ENCODE measurements at places on chromosomes 11 and 22.

DNA sequence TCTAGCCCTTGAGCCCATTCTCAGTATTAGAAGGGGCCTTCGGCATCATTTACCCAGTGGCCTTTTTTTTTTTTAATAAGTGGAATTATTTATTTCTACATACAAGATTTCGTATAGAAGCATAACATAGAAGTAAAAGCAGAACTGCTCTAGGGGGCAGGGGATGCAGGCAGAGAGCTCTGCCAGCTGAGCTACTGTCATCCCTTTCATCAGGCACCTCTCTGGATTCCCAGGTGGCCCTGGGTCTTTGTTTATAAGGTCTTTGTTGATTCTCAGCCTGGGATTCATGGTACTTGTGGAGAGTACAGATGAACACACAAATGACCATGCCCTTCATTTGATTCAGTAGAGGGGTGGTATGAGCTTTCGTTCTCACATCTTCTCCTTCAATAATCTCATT, 66.4 kb downstream of the GAB2 start:
- no peak overlapping the region for H3K4me3 ChIP-seq
- H3K27me3 ChIP-seq, result no peaks in the 10 kb centered on the region
- no peak for DNase-seq
- H3K36me3 ChIP-seq, result no peaks in the 10 kb centered on the region
- H3K27ac ChIP-seq, result no peak overlapping the region

- H3K27ac ChIP-seq, result no peak overlapping the region
- H3K4me1 ChIP-seq, result peaks cover 11% of the 10 kb centered on the region
- no peak for DNase-seq
- H3K36me3 ChIP-seq, result no peaks in the 10 kb centered on the region
Measured at GRCh38 chr11:86249307-86250098, 5.0 kb downstream of the EED start.

GRCh38 chr11:100741866-100742625, 55.0 kb downstream of the ARHGAP42 start:
- no peak for DNase-seq
- H3K27me3 ChIP-seq, result no peaks in the 10 kb centered on the region
- no peaks in the 10 kb centered on the region for H3K36me3 ChIP-seq
- H3K4me1 ChIP-seq, result no peaks in the 10 kb centered on the region
- no peak overlapping the region for H3K4me3 ChIP-seq

- DNase-seq, result peak; percentile 67
- peaks cover 7% of the 10 kb centered on the region for H3K4me1 ChIP-seq
- peak within 1 kb of the TSS; percentile 92 for H3K4me3 ChIP-seq
- H3K27me3 ChIP-seq, result no peaks in the 10 kb centered on the region
Measured at GRCh38 chr22:30266445-30267381, at the start of gene OSM. OSM (minus strand) TSS chr22:30266851; CDS start chr22:30266799, 52 bp downstream.

DNA sequence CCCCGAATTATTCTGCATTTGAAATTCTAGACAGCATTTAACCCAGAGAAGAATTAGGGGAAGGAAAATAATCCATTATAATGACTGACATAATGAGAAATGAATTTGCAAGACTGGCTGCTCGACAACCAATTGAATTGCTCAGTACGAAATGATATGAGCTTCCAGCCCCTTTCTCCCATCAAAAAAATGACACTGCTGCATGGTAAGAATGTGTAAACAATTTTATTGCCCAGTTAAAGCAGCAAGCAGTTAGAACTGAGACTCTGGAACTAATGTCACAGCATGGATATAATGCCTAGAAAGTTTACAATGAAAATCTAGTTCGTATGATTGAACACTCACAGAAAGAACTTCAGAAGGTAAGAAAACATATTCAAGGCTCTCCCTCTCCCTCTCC, 24.7 kb upstream of the PCF11 start:
- no peak overlapping the region for H3K27ac ChIP-seq
- H3K4me1 ChIP-seq, result no peaks in the 10 kb centered on the region
- no peaks in the 10 kb centered on the region for H3K36me3 ChIP-seq
- no peak overlapping the region for H3K4me3 ChIP-seq

DNA sequence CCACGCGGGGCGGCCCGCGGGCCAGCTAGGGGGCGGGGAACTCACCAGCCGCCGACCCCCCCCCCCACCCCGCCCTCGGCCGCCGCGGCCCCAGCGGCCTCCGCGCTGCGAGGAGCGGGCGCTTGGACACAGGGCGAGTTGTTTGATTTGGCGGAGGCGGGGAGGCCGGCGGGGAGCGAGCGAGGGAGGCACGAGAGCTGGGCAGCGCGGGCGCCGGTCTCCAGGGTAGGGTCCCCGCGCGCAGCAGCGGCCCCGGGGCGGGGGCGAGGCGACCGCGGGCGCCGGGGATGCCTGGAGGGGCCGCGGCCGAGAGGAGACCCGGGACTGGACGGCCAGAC, 64.4 kb downstream of the NAV2 start:
- no peak overlapping the region for H3K4me3 ChIP-seq
- H3K27me3 ChIP-seq, result peaks cover 41% of the 10 kb centered on the region
- no peak overlapping the region for H3K27ac ChIP-seq
- no peak for DNase-seq

DNA sequence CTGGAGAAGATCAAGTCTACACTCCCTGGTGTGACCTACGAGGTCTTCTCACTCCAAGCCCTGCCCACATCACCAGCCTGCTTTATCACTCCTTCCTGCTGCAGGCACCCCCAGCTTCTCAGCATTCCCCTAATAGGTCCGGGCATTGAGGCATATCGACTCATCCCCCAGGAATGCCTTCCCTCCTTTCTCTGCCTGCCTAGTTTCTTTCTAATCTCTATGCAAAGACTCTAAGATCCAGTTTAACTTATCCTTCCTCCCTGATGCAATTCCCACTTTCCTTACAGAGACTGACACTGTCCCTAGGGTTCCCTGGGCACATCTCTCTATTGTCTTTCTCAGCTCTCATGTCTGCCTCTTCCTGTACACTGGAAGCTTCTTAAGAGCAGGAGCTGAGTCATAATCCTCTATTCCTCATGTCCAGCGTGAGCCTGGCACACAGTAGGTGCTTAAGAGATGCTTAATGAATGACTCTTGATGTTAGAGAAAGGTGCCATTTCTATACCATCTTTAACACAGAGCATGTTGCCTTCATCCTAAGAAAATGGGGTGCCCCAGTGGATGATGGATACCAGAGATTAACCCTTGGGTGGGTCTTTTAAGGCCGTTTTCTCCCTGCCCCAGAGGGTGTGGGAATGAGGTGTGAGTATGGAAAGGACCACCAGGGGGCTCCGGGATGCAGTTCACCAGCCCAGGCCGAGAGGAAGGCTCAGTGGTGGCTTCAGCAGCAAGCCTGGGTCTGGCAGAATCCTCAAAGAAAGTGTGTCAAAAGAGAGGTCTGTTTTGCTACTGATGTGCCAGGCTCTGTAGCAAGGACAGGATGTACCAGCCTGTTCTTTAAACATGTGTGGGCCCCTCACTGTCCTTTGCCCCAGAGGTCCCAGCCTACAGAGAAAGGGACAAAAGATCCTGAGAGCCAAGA, 34.7 kb downstream of the PARVA start:
- no peaks in the 10 kb centered on the region for H3K4me1 ChIP-seq
- DNase-seq, result peak; percentile 6
- H3K27ac ChIP-seq, result no peak overlapping the region
- H3K27me3 ChIP-seq, result no peaks in the 10 kb centered on the region
- H3K36me3 ChIP-seq, result no peaks in the 10 kb centered on the region

All from T-cell (primary cell).